ENCODE measurements at places on chromosomes 6 and 20.

- no peaks in the 10 kb centered on the region for H3K4me1 ChIP-seq
- no peak overlapping the region for H3K27ac ChIP-seq
- H3K27me3 ChIP-seq: no peaks in the 10 kb centered on the region
- no peak for DNase-seq
- H3K36me3 ChIP-seq: no peaks in the 10 kb centered on the region
- H3K4me3 ChIP-seq: no peak overlapping the region
These were observed 38.0 kb downstream of the TNFAIP3 start for GRCh38 chr6:137904822-137905617.

DNA sequence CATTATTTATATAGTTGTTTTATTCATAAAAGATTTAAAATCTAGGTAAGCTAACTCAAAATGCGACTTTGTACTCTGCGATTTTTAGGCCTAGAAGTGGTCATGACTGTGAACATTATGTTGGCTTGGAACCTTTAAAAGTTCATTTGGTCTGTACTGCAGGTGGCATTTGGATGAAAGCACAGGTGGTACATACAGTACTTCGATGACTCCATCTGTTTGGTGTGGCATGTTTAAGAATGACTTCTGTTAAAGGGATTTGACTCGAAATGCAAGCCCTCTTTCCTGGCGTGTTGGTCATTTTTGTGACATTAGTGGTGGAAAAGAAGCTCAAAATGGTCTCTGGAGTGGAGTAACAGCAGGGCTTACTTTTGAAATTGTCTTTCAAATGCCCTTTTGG, 118.1 kb downstream of the UST start:
- H3K27me3 ChIP-seq: no peaks in the 10 kb centered on the region
- H3K4me3 ChIP-seq: no peak overlapping the region
- H3K4me1 ChIP-seq: peaks cover 9% of the 10 kb centered on the region
- no peak for DNase-seq

- no peaks in the 10 kb centered on the region for H3K27me3 ChIP-seq
- no peaks in the 10 kb centered on the region for H3K4me1 ChIP-seq
- DNase-seq: no peak
- H3K27ac ChIP-seq: no peak overlapping the region
- no peaks in the 10 kb centered on the region for H3K36me3 ChIP-seq
- H3K4me3 ChIP-seq: no peak overlapping the region
These were observed 43.6 kb upstream of the IL17A start for GRCh38 chr6:52142556-52142955.

DNA sequence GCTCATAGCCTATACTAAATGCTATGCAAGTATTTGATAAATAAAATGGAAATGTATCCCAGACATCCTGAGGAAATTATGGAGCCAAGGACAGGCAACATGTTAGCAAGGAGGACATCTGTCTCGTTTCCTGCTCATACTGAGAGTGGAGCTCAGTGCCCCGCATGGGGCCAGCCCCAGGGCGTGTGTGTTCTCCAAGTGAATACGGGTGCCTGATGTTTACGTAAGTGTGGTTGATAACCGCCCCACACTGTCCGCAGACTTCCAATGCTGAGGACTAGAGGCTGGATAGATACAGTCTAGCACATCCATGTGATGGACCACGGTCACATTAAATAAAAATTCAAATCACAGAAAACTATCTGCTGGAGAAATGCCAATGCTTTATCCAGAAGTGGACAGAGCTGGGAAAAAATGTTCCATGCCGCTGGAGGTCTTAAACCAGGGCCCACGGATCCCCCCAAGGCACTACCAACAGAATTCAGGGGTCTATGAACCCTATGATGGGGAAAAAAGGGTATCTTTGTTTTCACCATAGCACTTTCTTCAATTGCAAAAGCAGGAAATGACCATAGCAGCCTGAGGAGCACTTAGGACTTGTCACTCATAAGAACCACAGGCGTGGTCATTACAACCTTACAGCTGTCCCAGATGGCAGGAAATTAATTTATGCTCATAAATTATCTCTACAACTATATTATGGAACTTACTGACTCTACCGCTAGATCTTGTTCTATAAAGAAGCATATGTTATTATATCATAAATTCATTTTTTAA, 24.9 kb downstream of the TGM2 start:
- no peaks in the 10 kb centered on the region for H3K27me3 ChIP-seq
- no peak overlapping the region for H3K4me3 ChIP-seq
- DNase-seq: no peak
- no peak overlapping the region for H3K27ac ChIP-seq
- no peaks in the 10 kb centered on the region for H3K36me3 ChIP-seq
- no peaks in the 10 kb centered on the region for H3K4me1 ChIP-seq

- no peaks in the 10 kb centered on the region for H3K27me3 ChIP-seq
- no peak for DNase-seq
- peaks cover 7% of the 10 kb centered on the region for H3K36me3 ChIP-seq
- no peak overlapping the region for H3K27ac ChIP-seq
- H3K4me1 ChIP-seq: no peaks in the 10 kb centered on the region
These were observed 28.6 kb downstream of the SLC23A2 start for GRCh38 chr20:4972506-4973251.

GRCh38 chr6:88114838-88115237, 51.3 kb downstream of the CNR1 start:
- no peak overlapping the region for H3K27ac ChIP-seq
- DNase-seq: no peak
- no peaks in the 10 kb centered on the region for H3K27me3 ChIP-seq
- no peak overlapping the region for H3K4me3 ChIP-seq
- H3K4me1 ChIP-seq: no peaks in the 10 kb centered on the region

DNA sequence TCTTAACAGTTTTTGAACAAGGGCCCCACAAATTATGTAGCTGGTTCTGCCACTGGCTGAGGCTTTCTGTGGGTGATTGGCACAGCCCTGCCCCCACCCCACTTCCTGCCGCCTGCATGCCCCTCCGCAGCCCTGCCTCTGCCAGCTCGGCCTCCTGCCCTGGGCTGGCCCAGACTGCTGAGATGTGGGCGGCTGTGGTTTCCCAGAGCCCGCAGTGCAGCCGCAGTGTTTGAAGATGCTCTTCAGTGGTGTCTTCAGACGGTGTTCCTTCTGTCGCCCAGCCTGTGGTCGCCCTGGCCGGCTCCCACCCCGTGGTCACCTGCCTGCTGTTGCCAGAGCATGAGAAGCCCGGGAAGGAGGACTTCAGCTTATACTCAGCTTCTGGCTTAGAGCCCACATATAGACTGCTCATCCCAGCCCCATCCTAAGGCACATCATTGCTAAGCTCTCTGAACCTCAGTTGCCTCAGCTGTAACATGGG, 154.3 kb downstream of the VEGFA start:
- no peak overlapping the region for H3K4me3 ChIP-seq
- H3K36me3 ChIP-seq: no peaks in the 10 kb centered on the region
- no peak overlapping the region for H3K27ac ChIP-seq

- no peaks in the 10 kb centered on the region for H3K4me1 ChIP-seq
- no peak overlapping the region for H3K27ac ChIP-seq
These were observed 10.3 kb downstream of the PREX1 start for GRCh38 chr20:48817367-48818030.

DNA sequence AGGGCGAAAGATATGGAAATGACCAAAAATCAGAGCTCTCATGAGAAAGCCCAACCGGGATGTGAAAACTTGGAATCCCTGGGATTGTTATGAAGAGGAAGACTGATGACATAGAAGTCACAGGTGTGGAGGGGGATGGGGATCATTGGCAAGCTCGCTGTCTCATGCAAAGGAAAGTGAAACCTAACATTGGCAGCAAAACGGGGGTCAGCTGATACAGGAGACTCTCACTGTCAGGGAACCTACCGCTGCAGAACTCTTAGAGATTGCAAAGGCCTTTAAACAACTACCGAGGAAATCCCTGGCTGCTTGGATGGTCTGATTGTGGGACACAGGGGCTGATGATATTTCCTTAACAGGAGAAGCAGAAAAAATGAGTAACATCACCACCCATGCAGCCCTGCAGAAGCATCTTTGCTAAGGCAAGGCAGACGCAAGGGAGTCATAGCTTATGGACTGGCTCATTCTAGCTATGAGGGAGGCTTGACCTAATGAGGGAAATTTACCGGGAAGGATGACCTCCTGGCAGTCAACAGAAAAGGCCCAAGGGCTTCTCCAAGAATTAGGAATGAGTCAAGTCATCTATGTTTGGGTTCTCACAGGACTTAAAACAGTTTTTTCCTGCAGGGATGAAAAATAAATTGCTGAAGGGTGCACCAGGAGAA, 7.0 kb downstream of the MUC21 start:
- no peaks in the 10 kb centered on the region for H3K4me1 ChIP-seq
- no peaks in the 10 kb centered on the region for H3K27me3 ChIP-seq
- peaks cover 7% of the 10 kb centered on the region for H3K36me3 ChIP-seq
- H3K4me3 ChIP-seq: no peak overlapping the region
- H3K27ac ChIP-seq: no peak overlapping the region

GRCh38 chr20:53099856-53100255, 127.7 kb downstream of the TSHZ2 start:
- no peaks in the 10 kb centered on the region for H3K4me1 ChIP-seq
- H3K27ac ChIP-seq: no peak overlapping the region
- no peaks in the 10 kb centered on the region for H3K36me3 ChIP-seq
- no peak for DNase-seq
- no peak overlapping the region for H3K4me3 ChIP-seq

DNA sequence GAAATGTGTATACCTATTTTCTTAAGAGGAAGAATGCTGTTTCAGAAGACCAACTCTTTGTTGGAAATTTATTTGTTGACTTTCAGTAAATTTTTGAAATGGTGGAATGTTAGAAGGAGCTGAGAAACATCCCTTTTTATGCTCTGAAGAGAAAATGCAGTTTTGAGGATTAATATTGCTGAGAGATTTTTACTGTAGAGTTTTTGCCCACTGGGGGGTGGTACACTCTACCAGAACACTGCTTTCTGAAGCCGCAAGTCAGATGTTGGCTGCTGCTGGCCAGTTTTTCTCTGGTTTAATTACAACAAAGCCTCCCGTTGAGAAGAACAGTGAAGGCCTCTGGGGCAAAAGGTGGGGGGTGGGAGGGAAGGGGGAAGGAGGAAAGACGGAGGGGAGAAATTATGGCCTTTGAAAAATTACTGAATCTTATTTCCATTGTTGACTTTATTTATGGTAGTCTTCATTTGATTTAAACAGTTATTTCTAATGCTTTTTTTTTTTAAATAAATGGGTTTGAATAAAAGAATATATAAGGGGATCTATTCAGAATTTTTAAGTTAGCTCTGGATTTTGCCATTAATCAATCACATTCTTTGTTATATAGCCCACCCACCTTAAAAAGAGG, 3.0 kb downstream of the FLRT3 start:
- no peak overlapping the region for H3K27ac ChIP-seq
- no peaks in the 10 kb centered on the region for H3K36me3 ChIP-seq
- peak overlapping the region; percentile 31 for H3K4me3 ChIP-seq

GRCh38 chr20:11118802-11119380, 445.1 kb upstream of the JAG1 start:
- DNase-seq: no peak
- no peak overlapping the region for H3K4me3 ChIP-seq
- H3K27ac ChIP-seq: no peak overlapping the region
- H3K4me1 ChIP-seq: no peaks in the 10 kb centered on the region
- peaks cover 4% of the 10 kb centered on the region for H3K36me3 ChIP-seq

DNA sequence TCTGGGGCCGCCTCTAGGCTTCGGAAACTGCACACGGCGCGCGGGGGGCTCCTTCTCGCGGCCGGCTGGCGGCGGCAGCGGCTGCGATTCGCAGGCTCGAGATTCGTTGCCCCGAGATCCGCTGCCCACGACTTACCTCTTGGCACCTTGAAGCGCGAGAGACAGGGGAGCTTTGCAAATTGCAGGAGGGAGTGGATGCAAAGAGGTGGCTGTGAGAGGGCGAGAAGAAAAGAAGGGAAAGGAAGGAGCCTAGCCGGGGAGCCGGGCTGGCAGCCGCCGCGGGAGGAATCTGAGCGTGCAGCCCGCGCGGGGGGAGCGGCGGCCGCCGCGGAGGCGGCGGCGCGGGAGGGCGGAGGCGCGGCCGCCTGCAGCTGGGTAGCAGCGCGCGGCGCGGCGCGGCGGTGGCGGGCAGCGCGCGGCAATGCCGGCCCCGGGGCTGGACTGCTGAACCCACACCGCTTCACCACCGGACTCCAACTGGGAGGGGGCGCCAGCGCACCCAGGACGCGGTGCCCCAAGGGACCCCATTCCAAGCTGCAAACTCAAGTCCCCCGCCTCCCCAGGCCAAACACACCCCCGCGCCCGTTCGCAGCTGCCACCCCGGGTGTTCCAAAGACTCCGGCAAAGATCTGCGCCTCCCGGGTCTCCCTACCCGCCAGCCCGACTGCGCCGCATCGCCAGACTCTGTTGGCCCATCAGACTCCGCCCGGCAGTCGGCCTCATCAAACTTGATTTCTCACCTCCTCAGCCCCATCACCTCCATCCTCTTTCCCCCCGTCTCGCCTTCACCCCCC, 44.2 kb upstream of the SUPT3H start:
- H3K27me3 ChIP-seq: peaks cover 31% of the 10 kb centered on the region
- H3K27ac ChIP-seq: no peak overlapping the region
- H3K36me3 ChIP-seq: no peaks in the 10 kb centered on the region
- H3K4me3 ChIP-seq: peak overlapping the region; percentile 80
- DNase-seq: peak; percentile 52

- no peaks in the 10 kb centered on the region for H3K27me3 ChIP-seq
- peaks cover 13% of the 10 kb centered on the region for H3K36me3 ChIP-seq
- peaks cover 11% of the 10 kb centered on the region for H3K4me1 ChIP-seq
- H3K4me3 ChIP-seq: peak overlapping the region; percentile 28
- DNase-seq: peak; percentile 81
These were observed 234.1 kb downstream of the TMEM242 start for GRCh38 chr6:157089258-157089657.

DNA sequence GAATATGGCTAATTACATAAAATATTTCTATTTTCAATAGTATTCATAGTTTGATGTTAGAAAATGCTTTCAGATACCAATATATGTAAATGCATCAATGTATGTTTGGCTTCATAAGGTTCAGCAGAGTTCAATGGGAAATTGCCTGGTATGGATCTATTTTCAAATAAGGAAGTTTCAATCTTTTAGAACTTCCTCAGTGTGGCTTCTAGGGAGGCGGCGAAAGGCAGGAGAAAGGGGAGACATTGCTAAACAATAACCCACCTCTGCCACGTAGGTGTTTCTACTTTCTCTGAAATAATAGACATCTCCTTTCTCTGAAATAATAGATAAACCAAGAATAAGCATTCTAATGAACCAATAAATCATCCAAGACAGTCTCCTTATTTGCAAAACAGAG, 237.7 kb upstream of the RAB32 start:
- no peaks in the 10 kb centered on the region for H3K4me1 ChIP-seq
- H3K27ac ChIP-seq: no peak overlapping the region
- no peaks in the 10 kb centered on the region for H3K27me3 ChIP-seq

DNA sequence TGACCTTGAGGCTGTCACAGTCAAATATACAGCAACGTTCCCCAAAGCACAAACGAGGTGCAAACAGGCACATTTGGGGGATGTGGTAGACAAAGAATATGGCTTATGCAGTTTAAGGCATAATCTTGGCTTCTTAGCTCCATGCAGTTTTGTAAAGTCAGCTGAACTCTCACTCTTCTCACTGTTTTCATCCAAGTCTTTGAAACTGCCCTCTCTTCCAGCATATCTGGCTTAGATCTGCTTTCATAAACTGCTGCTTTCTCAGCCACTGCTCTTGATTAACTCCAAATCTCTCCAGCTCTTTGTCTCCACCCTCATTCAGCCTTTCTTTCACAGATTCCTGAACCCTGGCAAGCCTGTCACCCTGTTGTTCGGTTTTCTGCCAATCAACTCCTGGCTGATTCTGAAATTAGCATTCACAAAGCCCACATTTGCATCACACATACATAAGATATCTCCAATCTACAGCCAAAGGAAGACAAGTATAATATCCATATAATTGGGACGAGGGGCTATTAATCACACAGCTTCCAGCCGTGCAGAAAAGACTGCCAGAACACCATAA, 301.1 kb upstream of the RNF217 start:
- no peaks in the 10 kb centered on the region for H3K27me3 ChIP-seq
- DNase-seq: peak; percentile 30
- no peak overlapping the region for H3K4me3 ChIP-seq
- H3K27ac ChIP-seq: peak overlapping the region; percentile 32
- H3K4me1 ChIP-seq: peaks cover 7% of the 10 kb centered on the region

All from H9 (cell line).